ENCODE measurements at places on chromosomes 6 and 20.

GRCh38 chr6:105786890-105787655 lies 299.1 kb upstream of the PRDM1 start:
- DNase-seq = peak; percentile 33

GRCh38 chr20:50510706-50511542 lies 741 bp downstream of the PTPN1 start:
- DNase-seq = no peak

DNA sequence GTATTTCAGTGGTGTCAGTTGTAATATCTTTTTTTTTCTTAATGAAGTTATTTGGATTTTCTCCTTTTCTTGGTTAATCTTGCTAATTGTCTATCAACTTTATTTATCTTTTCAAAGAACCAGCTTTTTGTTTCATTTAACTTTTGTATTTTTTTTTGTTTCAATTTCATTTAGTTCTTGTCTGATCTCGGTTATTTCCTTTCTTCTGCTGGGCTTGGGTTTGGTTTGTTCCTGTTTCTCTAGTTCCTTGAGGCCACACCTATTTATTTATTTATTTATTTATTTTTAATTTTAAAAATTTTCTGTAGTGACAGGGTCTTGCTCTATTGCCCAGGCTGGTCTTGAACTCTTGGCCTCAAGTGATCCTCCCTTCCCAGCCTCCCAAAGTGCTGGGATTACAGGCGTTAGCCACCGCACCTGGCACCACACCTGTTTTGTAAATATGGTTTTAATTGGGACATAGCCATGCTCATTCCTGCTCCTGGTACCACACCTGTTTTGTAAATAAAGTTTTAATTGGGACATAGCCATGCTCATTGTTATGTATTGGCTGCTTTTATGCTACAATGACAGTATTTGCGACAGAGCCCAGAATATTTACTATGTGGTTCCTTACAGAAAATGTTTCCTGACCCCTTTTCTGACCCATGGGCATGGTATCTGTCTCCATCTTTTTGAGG lies 22.2 kb downstream of the KDM1B start:
- no peak for DNase-seq

DNA sequence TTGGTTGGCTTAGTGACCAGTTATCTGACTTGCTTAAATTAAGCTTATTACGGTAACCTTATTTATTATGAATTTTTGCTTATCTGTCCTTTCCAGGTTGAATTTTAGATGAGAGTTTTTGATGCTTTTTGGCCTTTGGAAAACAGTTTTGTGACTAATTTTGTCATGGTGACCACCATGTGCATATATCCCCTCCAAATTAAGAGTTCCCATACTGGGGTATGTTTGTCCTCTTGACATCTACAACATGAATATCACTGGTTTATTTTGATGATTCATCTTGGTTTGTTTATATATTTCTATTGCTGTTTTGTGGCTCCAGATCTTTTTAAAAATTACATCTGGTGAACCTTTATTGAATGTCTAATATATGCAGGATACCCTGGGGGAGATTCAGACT lies 61.4 kb downstream of the PHF20 start:
- DNase-seq = no peak

DNA sequence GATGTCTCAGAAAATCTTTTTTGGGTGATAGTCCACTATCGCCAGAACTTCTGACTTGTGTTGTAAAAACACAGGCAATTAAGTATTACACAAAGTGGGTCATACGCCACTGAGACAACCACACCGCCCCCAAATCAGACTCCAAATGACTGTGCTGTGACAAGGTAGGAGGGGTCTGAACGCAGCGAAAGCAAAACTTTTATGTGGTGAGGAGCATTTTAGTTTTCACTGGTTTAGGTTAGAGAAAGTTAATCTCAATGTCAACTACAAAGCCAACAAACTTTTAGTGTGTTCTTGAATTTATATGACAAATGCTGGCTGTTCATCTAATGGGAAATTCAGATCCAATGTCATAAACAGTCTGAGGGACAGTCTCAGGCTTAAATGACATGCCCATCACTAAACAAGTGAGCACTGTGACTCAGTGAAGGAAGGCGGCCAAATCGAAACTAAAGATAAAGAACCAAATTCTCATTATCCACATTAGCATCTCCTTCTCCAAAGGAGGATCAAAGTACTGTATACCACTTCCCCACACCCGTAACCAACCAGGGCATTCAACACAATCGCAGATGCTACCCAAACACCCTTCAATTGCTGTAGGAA lies 186.7 kb downstream of the GJA10 start:
- no peak for DNase-seq

DNA sequence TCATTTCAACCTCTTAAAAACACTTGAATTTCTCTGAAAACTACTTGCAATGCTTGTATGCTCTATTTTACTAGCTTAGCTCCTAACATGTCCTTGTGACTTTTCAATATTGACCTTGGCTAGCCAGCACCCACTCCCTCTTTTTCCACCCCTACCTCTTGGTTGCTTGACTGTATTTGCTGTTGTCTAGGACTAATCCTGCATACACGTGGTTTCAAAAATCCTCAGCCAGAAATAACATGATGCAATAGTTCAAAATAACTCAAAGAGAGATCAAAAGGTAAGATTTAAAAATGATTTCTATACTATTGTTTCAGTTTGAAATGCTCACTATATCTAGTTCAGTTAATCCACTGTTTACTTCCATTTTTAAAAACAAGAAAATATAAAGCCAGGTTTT lies 102.3 kb upstream of the TBX18 start:
- DNase-seq = no peak

GRCh38 chr6:47069156-47069555 lies 27.0 kb upstream of the ADGRF1 start:
- DNase-seq = no peak

- no peak for DNase-seq
Measured at GRCh38 chr20:39986173-39986904, 702.7 kb downstream of the MAFB start.

GRCh38 chr6:48567016-48567415 lies 456.0 kb upstream of the PTCHD4 start:
- DNase-seq = no peak

DNA sequence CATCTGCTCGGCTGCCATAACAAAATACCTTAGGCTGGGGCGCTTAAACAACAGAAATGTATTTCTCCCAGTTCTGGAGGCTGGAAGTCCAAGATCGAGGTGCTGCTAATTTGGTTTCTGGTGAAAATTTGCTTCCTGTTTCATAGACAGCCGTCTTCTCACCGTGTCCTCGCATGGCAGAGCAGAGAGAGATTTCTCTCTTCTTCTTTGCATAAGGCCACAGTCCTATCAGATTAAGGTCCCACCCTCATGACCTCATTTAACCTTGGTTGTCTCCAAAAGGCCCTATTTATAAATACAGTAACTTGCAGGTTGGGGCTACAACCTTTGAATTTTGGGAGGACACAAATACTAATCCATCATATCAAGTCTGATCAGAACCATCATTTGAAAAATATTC lies 544.3 kb downstream of the KIF16B start:
- no peak for DNase-seq

DNA sequence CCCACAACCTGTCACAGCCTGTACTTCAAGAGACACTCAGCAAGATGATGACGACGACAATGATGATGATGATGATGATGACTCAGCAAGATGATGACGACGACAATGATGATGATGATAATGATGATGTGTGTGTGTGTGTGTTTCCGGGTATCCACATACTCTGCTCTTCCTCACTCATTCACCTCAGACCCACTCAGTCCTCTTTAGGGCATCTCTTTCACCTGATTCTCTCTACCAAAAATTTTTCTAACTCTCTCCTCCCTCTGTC lies 1.2 kb upstream of the EIF6 start:
- DNase-seq = no peak

GRCh38 chr6:163429858-163430448 lies 15.4 kb downstream of the QKI start:
- no peak for DNase-seq

DNA sequence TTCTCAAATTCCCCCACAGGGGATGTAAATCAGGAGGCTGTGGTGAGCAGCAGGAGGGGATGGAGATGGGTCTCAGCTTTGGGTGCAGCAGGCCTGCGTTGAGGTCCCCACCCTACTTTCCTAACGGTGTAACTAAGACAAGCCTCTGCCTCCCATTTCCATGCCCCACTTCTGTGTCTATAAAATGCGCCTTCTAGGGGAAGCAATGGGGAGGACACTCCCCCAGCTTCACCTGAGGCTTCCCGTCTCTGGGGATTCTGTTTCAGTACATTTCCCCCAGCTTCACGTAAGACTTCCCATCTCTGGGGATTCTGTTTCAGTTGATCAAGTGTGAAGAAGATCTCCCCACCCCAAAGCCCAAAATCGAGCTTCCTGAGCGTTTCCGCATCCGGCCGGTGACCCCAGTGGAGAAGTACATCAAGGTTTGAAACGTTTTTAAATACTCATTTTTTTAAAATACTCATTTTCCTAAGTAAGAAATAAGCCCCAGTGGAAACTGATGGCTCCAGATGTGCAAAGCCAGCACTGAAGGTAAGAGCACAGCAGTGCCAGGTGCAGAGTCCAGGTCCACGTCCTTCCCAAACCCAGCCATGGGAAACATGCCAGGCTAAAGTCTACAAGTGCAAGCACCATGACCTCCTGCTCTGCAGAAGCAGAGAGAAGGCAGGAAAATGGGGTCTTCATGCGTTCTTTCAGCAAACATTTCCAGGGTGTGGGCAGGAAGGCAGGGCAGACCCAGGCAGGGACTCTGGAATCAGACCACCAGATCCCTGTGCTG lies 73.1 kb downstream of the ANKRD60 start:
- no peak for DNase-seq

DNA sequence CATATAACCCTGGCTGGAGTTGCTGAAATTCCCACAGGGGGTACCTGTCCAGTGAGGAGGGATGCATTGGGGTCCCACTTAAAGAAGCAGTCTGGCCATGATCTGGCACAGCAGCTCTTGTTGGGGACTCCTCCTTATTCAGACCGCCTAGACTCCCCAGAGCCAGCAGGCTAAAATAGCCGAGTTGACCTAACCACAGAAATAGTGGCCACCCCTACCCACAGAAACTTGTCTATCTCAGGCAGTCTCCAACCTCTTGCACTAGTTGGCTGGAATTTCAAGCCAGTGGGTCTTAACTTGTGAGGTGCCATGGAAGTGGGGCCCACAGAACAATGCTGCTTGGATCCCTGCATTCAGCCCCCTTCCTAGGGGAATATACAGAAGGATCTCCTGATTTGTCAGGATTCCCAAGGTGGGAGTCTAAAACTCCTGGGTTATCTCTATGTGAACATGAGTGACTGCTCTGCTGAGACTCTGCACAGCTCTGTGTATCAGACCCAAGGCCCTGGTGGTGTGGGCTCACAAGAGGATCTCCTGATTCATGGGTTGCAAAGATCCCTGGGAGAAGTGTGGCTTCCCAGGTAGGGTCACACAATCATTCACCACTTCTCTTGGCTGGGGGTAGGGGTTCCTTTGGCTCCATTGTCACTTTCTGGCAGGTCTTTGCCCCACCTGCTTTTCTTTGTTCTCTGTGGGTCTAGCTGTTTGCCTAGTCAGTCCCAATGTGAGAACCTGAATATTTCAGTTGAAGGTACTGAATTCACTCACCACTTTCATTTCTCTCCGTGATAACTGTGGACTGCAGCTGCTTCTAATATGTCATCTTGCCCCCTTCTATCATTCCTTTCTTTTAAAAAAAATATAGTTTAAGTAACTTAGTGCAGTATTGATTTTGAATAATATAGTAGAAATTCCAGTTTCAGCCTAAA lies 65.5 kb upstream of the CLVS2 start:
- no peak for DNase-seq

DNA sequence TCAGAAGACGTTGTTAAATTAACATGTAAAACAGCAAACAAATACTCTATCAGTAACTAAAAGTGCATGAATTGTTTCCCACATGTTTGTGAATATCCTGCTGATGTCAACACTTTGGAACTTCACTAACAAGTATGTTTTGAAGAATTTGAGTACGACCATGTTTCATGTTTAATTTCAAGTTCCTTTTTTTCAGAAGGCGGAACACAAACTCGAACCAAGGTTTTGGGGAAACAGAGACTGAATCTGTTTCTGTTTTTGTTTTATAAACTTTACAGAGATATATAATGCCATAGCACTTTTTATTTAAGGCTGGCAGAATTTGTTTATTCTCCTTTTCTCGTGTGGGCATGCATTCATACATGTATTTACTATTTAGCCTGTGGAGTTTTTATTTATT lies 509.3 kb upstream of the CITED2 start:
- no peak for DNase-seq

DNA sequence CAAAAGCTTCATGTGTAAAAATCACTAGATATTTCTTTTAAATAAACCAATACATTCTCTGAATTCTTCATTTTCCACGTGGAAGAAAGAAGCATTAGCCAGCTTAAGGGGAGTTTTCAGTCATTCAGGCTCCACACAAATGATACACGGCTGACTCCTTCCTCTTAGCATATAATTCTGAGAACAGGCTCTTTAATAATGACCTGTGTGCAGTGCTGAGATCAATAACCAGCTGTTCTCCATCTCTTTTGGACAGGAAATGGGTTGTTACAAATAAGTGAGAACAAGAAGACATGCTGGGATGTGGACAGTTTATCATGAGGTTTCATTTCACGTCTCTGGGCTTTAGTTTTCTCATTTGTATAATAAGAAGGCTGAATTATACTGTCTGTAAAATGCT lies 146.9 kb upstream of the C6orf118 start:
- no peak for DNase-seq

- no peak for DNase-seq
Measured at GRCh38 chr6:169415179-169415578, 161.5 kb upstream of the THBS2 start.

- DNase-seq = no peak
Measured at GRCh38 chr6:3277251-3277650, 18.5 kb downstream of the PSMG4 start.

DNA sequence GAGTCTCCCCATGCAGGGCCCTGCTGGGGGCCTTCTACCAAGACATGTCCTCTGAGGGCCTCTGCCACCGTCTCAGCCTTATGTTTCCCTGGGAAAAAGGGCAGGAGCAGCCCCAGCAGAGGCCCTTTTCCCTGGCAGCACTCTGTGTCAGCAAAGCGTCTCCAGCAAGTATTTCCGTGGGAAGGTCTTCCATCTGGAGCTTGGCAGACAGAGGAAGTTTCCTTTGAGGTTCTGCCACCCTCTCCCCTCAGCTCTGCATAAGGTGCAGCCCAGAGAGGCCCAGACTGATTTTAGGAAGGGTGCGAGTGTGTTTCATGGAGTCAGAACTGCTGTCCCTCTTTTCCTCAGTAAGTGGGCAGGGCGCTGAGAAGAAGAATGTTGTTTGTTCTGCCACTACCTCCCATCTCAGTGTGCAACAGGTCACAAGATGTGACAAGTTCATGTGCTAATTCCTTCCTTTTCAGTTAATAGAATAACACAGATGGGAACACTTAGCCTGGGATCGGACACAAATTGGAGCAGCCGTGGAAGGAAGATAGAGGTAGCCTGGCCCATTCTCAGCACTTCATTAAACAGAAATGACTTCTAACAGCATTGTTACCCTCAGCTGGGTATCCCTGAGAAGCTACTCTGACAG lies 784.4 kb downstream of the MAFB start:
- no peak for DNase-seq

DNA sequence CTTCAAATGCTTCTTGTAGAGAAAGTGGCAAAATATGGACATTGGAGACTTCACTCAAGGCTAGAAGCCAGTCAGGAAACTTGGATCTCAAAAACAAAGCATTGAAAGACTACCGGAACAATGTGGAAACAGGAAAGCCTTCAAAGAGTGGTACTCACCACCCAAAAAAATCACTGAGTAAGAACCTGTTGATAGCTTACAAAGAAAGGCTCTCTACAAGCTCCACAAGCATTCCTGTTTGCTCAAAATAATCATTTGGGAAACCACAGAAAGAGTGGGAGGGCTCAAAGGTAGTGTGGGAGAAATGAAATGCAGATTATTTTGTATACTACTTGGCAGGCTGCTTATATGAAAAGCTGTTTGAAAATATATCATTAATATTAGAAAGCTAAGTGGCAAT lies 9.5 kb upstream of the DST start:
- DNase-seq = no peak

GRCh38 chr6:105593056-105593690 lies 190.3 kb upstream of the PREP start:
- no peak for DNase-seq
